Stimulated activated CD4-positive, alpha-beta T cell treated with anti-CD3 and anti-CD28 coated beads, Interleukin-1b, Interleukin-23, amount 100 ng/mL, for 1 hour (primary cell): ENCODE measurements at places on chromosomes 13 and 19.

GRCh38 chr13:44648392-44649103 is 72.4 kb upstream of the TSC22D1 start:
- no peak for DNase-seq

DNA sequence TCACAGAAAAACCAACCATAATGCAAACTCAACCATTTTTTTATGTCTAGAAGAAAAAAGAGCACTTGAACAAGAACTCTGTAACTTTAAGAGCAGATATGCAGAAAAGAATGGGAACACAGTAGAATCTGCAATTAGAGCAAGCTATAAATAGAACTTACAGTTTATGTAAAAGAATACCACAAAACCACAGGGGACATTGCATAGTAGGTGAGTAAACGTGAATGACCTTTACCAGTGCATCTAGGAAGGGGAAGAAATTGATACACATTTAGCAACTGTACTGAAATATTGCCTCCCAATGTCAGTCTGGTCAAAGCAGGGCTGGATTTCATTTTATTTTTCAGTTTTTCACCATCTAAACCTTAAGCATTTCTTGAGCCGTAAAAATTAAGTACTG is 242.2 kb upstream of the EDNRB start:
- DNase-seq, result no peak

- DNase-seq, result no peak
These were observed 1.6 kb upstream of the MARK4 start for GRCh38 chr19:45249261-45250033.

DNA sequence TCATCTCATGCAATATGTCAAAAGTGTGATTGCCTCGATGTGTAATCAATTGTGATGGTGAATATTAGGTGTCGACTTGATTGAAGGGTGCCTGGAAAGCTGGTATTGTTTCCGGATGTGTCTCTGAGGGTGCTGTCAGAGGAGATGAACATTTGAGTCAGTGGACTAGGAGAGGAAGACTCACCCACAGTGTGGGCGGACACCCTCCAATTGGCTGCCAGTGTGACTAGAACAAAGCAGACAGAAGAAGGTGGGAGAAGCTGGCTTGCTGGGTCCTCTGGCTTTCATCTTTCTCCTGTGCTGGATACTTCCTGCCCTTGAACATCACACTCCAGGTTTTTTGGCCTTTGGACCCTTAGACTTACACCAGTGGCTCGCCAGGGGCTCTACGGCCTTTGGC is 15.5 kb upstream of the CABP5 start:
- no peak for DNase-seq
